ENCODE measurements at places on chromosomes 6 and 20.

DNA sequence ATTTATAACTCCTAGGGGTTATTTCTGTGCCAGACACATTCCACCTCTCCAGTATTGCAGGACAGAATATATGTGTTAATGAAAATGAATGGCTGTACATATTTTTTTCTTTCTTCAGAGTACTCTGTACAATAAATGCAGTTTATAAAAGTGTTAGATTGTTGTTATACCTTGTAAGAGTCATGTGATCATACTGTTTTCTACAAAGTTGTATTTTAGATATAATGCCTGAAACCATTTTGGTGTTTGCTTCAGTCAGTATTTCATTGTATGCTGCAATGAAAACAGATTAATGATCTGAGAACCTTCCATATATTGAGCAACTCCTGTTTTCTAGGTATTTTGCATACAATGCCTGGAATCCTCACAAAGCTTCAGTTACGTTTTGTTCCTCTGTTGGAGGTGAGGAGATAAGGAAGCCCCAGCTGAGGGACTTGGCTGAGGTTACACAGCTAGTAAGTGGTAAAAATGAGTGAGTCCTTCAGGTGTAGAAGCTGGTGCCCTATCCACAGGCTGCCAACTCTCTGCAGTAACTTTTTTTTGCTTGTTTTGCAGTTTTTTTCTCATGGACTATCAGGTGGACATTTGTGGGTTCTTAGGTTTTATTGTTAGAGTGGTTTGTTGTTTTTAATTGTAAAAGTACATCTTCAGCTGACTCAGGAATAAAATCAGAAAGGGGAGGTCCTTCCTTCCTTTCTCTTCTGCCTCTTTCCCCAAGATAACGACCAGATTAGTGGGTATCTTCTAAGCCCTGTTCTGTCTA is 11.6 kb downstream of the PDCD2 start:
- no peak for DNase-seq

- DNase-seq: peak; percentile 86
Measured at GRCh38 chr20:38633577-38634093, 32.0 kb downstream of the ARHGAP40 start.

DNA sequence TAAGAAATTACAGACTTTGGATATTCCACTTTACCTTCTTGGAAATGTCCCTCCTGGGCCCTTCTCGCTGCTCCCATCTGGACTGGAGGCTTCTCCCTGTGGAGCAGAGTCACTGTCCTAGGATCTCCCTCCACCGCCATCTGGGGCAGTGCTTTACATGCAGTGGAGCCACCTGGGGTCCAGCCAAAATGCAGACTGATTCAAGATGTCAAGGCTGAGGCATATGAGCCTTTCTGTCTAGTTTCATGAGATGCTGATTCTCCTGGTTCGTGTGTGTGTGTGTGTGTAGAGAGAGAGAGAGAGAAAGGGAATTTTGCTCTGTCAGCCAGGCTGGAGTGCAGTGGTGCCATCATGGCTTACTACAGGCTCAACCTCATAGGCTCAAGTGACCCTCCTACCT is 14.9 kb downstream of the MICA start:
- DNase-seq: no peak

DNA sequence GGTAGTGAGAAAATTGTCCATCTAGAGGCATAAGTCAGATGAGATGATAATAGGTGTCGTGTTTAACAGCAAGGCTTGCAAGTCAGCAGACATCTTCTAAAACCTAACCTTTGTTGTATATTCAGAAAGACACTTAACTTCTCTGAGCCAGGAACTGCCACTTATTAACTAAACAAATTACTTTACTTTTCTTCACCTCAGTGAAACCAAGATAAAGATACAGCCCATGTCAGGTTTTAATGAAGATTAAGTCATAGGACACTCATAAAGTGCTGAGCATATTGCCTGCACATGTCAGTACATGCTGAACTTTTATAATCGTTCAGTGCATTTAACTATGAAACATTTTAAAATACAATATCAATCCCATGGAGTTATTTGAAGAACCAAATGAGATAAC is 286.8 kb downstream of the NKAIN2 start:
- DNase-seq: no peak

GRCh38 chr6:56292505-56293181 is 45.3 kb upstream of the COL21A1 start:
- DNase-seq: peak; percentile 65

GRCh38 chr20:51634877-51635276 is 92.4 kb upstream of the NFATC2 start:
- no peak for DNase-seq

DNA sequence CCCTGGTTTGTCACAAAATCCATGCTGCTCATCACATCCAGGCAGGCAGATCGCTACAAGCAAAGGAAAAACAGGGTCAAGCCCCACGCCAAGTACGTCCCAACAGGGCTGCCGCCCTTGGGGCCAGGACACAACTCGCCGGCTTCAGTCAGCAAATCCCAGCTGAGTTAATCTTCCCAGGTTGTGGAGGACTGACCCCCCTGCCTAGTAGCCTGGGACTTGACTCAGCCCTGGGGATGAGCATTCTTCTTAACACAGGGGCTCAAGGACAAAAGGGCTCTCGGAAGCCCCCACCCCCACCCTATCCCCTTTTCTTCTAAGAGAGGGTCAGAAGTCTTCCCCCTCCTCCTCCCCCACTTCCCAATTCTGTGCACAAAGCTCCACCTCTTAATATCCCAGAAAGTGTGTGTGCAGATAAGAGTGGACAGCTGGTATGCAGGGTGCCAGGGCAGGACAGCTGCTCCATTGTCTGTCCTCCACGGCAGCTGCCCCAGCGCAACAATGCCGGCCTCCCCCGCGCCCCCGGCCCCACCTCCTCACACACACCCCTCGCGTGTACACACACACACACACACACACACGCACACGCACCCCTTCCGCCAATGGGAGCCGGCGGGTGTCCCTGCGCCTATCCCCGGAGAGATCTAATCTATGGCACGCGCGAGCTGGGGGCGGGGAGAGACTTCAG is 4.5 kb downstream of the DLL1 start:
- DNase-seq: peak; percentile 80

- no peak for DNase-seq
Measured at GRCh38 chr6:104087765-104088164, 772.0 kb downstream of the HACE1 start.

DNA sequence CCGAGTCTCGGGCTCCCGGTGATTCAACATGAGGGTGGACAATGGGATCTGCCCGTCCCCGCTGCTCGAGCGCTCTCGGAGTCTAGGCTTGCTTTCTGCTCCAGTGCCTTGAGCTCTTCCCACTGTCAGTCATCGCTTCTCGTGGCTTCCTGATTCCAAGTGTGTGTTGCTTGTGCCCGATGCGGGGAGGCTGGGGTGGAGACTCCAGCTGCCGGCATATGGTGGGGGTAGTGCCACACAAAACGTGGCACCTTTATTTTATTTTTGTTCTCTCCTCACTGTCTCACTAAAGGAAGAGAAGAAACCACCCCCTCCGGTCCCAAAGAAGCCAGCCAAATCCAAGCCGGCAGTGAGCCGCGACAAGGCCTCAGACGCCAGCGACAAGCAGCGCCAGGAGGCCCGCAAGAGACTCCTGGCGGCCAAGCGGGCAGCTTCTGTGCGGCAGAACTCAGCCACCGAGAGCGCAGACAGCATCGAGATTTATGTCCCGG is 14.8 kb upstream of the MYL9 start:
- no peak for DNase-seq

DNA sequence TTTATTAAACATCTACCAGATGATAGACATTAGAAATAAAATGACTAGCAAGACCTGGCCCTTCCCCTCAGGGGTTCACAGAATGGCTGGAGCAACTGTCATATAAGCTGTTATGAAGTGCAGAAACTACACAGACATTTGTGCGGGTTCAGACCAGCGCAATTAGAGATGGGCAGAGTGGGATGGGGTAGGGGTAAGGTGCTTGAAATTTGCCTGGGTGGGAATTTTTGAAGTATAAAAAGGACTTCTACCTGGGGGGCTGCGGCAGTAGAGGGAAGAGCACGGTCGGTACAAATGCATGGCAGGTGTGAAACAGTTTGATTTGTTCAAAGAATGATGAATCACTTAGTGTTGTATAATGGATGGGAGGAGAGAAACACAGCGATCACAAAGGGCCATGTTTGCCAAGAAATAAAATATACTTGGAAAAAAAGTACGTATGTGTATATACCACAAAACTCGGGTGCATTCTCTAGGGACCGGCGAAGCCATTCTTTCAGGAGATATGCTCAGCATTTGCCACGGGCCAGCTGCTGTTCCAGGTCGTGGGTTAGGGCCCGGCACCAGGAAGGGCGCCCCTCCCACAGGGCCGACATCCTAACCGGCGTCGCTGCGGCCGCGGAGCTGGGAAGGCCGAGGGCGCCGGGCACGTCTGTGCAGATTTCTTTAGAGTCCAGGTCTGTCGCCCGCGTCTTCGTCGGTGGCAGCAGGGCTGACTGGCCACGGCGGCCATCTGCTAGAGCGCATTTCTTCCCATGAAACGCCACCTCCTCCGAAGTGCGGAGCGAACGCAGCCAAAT is 809 bp upstream of the NOL7 start:
- peak; percentile 81 for DNase-seq

DNA sequence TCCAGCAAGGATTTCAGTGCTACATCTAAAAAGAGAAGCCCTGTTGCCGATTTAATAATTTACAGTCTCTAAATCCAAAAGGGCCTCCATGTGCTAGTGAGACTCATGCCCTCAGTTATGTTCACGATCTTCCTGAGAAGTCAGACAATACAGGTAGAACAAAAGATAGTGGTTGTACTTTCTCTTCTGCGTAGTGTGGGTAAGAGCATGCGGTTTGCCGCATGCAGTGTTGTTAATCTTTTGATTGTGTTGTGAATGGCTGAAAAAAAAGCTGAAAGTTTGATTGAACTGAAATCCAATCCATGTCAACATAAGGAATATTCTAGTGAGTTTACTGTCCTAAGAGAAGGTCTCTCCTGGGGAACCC is 74.8 kb upstream of the AGPAT4 start:
- DNase-seq: no peak

- peak; percentile 47 for DNase-seq
Measured at GRCh38 chr20:49569411-49570115, 1.6 kb upstream of the PTGIS start.

DNA sequence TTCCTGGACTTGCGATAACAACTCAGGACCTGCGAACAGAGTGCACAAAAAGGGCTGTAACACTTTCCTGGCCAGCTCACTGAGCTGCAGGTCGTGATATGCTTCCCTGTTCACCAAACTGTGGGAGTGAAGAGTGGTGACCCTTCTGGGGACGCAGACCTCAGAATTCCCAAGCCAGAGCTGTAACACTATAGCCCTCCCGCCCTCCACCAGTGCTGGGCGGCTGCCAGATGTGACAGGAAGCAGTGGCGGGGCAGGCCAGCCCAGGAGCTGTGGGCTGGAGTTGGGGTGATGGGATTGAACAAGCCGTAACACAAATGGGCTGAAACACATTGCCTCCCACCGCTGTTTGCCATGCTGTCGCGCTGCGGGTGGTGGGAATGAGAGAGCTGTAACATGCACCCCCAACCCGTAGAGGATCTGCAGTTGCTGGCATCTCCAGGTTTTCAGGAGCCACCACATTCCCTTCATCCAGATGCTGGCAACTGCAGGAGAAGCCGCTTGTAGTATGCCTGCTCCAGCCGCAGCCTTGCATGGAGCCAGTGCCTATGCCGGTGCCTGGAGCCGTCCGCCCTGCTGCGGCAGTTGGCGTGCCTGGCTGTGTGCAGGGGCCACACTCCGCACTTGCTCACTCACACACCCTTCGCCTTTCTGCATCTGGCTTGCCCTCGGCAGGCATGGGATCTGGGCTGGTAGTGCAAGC is 148.3 kb upstream of the PROKR2 start:
- no peak for DNase-seq

DNA sequence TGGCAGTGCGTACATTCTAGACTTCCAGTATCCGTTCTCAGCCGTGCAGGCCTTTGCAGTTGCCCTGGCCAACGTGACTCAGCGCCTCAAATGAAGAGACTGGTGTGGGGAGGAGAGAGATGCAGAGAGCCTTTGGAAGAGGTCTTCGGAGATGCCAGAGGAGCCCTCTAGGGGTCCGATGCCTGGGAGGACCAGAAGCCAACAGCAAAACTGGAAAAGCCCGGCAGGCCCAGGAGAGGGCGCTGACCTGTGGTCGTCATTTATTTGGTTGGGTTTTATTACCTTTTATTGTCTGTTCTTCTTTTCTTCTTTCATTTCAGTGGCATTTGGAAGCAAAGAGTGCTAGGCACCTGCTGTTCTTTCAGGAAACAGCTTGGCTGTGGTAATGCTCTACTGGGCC is 53.3 kb upstream of the TMEM181 start:
- DNase-seq: peak; percentile 94

GRCh38 chr20:53866794-53867740 is 203.3 kb downstream of the BCAS1 start:
- DNase-seq: no peak

- no peak for DNase-seq
Measured at GRCh38 chr6:21079468-21080048, 514.0 kb upstream of the SOX4 start.

Data from islet precursor cell (in vitro differentiated cells).